ENCODE measurements at places on chromosomes 1 and 21.

- DNase-seq: no peak
Measured at GRCh38 chr1:109521002-109521951, 11.8 kb upstream of the AMIGO1 start.

- peak; percentile 20 for DNase-seq
Measured at GRCh38 chr1:89201106-89201794, 2.5 kb upstream of the GBP4 start.

- no peak for DNase-seq
Measured at GRCh38 chr1:41742219-41742618, 176.5 kb downstream of the HIVEP3 start.

DNA sequence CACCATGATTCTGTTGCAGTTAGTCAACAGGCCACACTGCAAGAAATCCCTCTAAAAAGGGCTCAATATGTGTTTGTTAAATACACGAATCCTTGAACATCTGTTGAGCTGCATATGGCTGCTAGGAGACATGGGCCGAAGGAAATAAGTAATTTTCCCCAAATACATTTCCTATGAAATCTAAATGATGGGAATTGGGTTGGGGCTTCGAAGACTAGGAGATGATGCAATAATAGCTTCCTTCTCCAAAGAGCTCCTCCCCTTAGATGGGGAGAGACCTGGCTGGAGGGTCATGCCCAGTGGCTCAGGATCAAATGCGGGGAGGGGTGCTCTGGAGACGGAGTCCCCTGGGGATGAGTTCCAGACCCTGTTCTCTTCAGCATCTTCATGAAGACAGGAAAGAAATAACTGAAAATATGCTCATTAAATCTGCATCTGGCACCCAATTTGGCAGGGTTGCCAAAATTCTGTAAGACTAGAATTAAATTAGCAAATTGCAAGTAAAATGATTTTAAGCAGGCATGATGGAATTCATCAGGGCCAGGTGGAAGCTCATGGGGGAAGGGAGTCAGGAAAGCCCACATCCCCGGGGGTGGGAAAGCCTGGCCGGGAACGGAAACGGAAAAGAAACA is 165.0 kb upstream of the EDN2 start:
- DNase-seq: no peak

DNA sequence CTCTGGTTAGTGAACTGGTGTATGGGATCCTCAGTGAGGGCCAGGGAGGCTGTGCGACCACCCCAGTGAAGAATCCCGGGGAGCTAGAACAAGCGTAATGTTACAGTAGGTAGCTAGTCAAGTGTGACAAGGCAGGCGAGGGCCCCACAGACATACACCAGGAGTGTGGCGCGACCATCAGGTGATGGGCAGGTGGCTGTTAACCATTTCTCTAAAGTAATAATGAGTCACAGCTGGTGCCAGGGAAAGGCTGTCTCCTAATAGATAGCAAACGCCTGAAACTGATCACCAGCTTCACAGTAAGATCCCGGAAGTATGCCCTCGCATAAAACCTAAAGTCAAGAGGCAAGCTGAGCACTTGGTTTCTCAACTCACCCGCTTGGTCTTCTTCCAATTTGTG is 40.5 kb upstream of the TARBP1 start:
- no peak for DNase-seq

DNA sequence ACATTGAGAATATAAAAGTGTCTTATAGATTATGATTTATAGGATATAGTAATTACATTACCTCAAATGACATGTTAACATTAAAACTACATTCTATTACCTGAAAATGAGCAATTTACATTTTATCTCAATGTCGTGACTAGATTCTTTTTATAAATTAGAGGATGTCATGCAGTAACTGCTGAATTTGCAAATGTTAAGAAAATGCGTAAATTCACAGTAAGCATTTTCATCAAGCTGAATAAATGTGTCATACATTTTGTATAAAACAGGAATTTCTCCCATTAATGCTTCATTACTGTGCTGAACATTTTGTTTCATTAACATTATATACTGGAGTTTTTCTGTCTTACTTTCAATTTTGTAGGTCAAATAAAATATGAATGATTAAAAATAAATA is 1460.7 kb upstream of the B3GALT2 start:
- no peak for DNase-seq

DNA sequence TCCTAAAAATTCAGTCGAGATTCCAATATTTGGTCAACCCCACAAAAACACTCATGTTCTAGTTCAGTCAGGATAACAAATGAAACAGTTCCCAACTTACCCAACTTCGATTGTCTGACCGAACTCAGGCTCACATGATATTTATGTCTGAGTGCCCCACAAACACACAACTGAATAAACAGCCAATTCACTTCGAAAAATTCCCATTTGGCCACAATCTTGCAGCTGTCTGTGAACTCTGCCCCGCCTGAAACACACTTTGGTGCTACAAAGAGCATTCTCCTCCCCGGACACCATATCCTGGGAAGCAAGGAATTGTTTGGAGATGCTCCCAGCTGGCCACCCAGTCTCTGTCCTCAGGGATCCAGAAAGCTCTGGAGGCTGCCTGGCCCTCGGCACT is 52.9 kb upstream of the SIM2 start:
- no peak for DNase-seq

GRCh38 chr1:158035014-158035413 is 41.6 kb downstream of the KIRREL1 start:
- DNase-seq: no peak

- no peak for DNase-seq
Measured at GRCh38 chr1:67687198-67687545, 2.2 kb downstream of the GADD45A start.

- DNase-seq: no peak
Measured at GRCh38 chr1:8976338-8976737, 30.7 kb downstream of the CA6 start.

DNA sequence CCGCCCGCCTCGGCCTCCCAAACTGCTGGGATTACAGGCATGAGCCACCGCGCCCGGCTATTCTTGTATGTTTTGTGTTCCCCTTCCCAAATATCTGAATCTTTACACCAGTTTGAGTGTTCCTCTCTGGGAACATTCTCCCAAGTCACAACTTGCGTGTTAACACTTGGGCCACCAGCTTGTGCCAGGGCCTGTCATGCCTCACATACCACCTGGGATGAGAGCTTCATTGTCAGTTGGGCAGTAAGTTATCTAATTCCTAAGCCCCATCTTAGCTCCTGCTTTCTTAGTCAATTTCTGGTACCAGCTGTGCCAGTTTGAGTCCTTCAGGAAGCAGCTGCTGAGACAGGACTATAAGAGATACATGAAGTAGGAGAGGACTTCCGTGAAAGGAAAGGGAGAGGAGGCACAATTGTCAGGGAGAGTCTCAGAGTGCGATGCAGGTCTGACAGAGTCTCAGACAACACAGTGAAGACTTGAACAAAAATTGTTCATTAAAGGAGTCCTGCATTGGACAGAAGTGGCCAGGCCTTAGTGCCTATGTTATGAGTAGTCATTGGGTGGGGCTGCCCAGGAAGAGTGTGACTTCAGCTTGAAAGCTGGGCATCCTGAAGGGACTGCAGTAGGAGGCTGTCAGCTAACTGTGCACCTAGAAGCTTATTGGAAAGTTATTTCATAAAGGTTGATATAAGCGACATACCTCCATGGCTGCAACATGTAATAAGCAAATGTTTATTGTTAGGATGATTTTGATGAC is 17.3 kb downstream of the ZFYVE9 start:
- no peak for DNase-seq

DNA sequence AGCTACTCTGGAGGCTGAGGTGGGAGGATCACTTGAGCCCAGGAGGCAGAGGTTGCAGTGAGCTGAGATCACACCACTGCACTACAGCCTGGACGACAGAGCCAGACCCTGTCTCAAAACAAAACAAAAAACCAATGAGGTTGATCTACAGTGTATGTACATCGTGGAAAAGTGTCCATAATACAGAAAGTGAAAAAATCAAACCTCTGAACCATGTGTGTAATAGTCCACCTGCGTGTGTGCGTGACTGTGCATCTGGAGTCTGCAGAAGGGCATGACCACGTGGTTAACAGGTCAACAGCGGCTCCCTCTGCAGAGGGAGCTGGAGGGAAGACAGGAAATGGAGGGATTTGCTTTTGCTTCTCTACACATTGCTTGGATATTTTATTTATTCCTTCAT is 32.4 kb upstream of the ENO1 start:
- no peak for DNase-seq

GRCh38 chr1:8723010-8723409 is 94.4 kb downstream of the RERE start:
- peak; percentile 46 for DNase-seq

DNA sequence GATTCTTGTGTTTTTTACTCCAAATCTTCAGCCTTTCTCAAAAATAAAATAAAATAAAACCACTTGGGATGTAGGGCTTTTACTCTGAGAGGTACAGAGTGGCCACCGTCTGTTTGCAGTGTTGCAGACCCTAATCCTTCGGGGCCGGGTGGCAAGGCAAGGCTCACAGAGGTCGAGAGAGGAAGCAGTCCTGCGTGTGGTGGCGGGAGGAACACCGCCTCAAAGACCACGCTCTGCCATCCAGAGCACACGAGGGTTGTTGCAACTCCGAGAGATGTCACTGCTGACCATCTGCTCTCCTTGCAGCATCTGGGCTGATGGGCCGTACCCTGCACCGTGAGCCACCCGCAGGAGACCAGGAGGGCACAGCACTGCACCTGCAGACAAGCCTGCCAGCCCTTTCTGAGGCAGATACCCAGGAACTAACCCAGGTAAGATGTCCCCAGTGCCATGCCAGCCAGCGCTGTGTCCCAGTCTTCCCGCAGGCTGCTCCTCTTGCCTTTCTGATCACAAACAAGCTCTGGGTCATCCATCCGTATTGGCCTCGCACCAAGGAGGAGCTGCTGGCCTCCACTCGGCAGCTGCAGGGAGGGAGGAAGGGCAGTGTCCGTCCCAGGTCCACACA is 31.5 kb downstream of the SNAP47 start:
- no peak for DNase-seq

DNA sequence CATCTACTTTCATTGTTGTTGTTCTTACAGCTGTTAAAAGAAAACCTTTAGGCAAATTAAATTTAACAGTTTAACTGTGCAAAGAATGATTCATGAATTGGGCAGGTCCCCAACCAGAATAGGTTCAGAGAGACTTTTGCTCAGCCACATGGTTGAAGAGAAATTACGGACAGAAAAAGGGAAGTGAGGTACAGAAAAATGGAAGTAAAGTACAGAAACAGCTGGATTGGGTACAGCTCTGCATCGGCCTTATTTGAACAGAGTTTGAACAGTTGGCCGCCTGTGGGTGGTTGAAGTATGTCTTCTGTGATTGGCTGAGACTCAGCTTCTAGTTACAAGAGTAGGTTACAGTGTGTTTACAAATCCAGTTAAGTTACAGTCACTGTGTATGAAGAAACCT is 210.1 kb downstream of the FGGY start:
- DNase-seq: no peak

GRCh38 chr21:15192243-15192642 is 127.4 kb upstream of the NRIP1 start:
- no peak for DNase-seq

DNA sequence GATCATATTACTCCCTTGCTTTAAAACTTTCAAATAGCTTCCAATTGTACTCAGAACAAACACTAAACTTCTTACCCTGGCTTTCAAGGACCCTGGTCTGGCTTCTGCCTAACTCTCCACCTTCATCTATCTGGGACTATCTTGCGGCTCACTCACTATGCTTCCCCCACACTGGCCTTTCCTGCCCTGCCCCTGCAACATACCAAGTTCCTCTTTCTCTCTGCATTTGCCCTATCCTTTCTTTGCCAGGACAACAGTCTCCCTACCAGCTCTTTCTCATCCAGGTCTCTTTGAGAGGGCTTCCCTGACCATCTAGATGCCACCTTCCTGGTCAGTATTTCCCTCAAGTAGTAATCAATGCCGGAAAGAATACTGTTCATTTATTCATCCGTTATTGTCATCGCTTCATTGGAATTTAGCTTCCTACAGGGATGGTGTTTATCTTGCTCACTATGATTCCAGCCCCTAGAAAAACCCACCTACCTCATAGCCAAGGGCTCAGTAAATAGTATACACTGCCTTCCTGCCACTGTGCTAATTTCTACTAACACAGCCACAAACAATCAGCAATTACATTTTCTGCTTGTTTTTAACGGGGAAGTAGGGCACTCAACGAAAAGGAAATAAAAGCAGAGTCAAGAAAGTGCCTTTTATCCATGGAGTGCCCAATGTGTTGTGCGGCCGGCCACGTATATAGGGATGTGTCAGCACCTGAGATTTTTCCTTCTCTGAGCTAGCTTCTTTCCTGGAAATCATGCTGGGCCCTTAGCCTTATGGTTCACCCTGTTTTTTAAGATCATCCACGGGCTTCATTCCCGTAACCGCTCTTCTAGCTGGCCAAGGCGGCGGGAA is 521 bp upstream of the CDC7 start:
- DNase-seq: no peak

GRCh38 chr1:232486454-232487207 is 143.3 kb downstream of the SIPA1L2 start:
- no peak for DNase-seq

- no peak for DNase-seq
Measured at GRCh38 chr1:233253832-233254331, 41.6 kb downstream of the PCNX2 start.

GRCh38 chr1:62722796-62723195 is 34.6 kb upstream of the DOCK7 start:
- no peak for DNase-seq

Data from T-helper 2 cell (primary cell).